ENCODE measurements at places on chromosomes 7 and 10. TPM values are rescaled to one million over a fixed set of nuclear protein-coding genes. Genes with fewer than 3 reads are reported as not detected.

GRCh38 chr10:112666094-112666493, 219.1 kb downstream of the VTI1A start:
- H3K27me3 ChIP-seq: no peaks in the 10 kb centered on the region
- no peak overlapping the region for H3K27ac ChIP-seq
- peaks cover 9% of the 10 kb centered on the region for H3K4me1 ChIP-seq
- peaks cover 5% of the 10 kb centered on the region for H3K36me3 ChIP-seq
- no peak for DNase-seq

Gene HELLS
- 22.3 TPM for total RNA-seq

GRCh38 chr7:129368389-129368986, 65.7 kb upstream of the STRIP2 start:
- H3K4me1 ChIP-seq: peaks cover 3% of the 10 kb centered on the region
- no peak overlapping the region for H3K4me3 ChIP-seq
- H3K27me3 ChIP-seq: no peaks in the 10 kb centered on the region
- H3K27ac ChIP-seq: no peak overlapping the region
- DNase-seq: no peak

DNA sequence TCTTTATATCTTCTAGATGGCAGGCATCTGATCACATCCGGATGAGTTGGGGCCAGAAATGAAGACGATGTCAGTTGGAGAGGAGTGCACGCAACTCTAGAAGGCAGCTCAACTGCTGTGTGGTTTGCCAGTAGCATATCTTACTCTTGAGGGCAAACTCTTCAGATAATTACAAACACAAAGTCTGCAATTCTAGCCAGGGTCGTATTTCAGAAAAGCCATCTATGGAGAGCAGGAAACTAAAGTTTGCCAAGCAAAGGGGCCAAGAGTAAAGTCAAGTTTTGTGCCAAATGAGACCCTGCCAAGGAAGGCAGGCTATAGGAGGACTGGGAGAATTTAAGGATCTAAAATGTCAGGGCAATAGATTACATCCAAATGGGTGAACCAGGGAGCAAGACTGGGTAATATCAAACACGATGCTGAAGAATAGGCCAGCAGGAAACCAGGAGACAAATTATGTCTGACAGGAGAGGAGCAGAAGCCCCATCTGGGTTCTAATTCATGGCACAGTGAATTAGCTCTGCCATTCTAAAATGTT, 312.5 kb upstream of the SEMA3C start:
- no peaks in the 10 kb centered on the region for H3K36me3 ChIP-seq
- DNase-seq: no peak
- H3K4me3 ChIP-seq: no peak overlapping the region
- H3K27me3 ChIP-seq: peaks cover 7% of the 10 kb centered on the region

GRCh38 chr10:85851325-85851724, 515.3 kb downstream of the GRID1 start:
- H3K4me1 ChIP-seq: peaks cover 4% of the 10 kb centered on the region
- H3K27me3 ChIP-seq: no peaks in the 10 kb centered on the region
- no peak overlapping the region for H3K4me3 ChIP-seq
- DNase-seq: no peak

Data from osteocyte (in vitro differentiated cells).